ENCODE measurements at places on chromosomes 13 and 19.

- DNase-seq, result no peak
Measured at GRCh38 chr19:38274739-38275138, 10.4 kb downstream of the SPINT2 start.

DNA sequence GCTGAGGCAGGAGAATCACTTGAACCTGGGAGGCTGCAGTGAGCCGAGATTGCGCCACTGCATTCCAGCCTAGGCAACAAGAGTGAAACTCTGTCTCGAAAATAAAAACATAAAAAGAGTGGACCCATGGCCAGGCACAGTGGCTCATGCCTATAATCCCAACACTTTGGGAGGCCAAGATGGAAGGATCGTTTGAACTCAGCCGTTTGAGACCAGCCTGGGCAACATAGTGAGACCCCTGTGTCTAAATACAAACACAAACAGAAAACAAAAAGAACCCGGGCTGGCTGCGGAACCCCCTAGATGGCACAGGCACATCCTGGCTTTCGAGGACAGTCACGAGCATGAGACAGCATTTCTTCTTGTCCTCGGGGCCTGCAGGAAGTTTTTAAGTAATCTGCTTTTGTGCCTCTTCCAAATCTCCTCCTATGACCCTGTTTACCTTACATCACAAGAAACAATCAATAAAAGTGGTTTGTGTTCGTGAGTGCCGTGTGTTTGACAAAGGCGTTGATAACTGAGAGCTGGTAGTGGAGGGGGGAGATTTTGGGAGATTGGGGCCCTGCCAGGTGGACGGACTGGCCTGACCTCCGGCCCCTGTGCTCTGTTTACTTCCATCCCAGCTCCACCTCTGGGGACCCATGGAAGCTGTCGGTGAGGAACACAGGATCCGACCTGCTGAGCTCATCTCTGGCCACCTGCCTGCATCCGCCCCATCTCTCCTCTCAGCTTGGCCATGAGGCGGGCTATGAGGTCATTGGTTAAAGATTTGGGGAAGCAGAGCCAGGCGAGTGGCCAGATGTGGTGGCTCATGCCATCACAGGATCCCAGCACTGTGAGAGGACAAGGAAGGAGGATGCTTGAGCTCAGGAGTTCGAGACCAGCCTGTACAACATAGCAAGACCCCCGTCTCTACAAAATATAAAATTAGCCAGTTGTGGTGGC lies 5.9 kb upstream of the GDF15 start:
- peak; percentile 75 for DNase-seq

- DNase-seq, result no peak
Measured at GRCh38 chr19:38583219-38583984, 34.4 kb downstream of the MAP4K1 start.

DNA sequence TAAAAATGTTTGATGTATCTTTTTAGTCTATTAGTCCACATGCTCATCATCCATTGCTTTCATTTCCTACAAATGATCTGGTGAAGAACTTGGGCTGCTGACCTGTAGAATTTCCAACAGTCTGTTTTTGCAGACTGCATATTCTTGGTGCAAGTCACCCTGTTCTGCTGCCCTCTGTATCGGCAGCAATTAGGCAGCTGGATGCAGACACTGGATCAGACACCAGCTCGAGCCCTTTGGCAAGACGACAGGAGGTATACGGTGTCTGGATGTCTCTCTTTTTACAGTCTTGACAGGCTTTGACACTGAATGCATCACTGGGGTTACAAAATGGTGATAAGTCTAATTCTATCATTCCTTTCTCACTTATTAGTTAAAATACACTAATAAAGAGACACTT lies 21.8 kb downstream of the MTRF1 start:
- DNase-seq, result no peak

DNA sequence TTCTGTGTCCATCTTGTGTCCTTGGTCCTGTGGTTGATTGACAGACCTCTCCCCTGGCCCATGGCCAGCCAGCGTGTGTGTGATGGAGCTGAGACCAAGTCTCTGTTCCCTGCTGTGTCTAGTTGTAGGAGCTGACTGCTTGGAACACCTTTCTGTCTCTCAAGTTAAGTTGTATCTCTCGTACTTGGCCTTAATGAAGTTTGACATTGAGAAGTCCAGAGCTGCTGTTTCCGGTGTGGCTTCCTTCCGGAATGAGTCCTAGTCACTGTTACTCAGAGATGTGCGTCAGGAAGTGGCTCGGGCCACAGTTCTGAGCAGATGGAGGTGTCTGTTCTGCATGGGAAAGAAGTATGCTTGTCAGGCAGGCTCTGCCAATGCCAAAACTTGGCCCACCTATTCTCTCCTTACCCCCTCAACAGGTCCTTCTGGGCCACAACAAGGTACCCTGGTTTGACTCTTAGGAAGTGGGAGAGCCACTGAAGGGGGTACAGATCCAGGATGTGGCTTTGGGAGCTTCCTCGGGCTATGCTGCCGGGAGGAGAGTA lies 54.3 kb downstream of the GATAD2A start:
- no peak for DNase-seq

- DNase-seq, result no peak
Measured at GRCh38 chr19:15210323-15210781, 9.6 kb upstream of the NOTCH3 start.

DNA sequence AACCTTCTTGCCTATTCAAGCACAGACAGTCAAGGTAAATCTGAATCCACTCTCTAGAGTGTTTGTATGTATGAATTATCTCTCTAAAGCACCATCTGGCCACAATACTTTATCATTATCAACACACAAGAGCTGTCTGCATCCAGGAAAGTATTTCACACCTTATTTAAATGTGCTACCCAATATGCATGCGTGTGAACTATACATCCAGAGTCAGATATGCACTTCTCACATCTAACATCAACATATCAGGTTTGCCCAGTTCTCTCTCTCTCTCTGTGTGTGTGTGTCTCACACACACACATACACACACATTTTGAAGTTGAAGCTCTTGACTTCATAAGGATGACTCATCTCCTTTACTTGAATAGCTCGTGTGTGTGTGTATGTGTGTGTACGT lies 697.5 kb upstream of the PCDH20 start:
- no peak for DNase-seq

DNA sequence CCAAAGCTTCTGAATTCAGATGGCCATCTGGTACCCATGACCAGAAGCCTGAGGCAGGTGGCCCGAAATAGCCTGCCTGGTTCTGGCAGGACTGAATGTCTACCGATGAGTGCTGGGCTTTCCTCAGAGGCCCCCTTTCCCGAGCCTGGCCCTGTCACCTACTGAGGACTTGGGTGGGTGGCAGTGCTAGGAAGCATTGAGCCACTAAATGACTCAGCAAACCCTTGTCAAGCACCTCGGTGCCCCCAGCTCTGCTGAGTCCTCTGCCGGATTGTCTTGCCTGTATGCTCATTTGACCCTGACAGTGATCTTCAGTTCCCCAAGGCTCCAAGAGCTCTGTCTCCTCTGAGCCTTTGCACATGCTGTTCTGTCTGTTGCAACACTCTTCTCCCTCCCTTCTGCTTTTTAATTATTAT lies 17.9 kb downstream of the PPP1R37 start:
- no peak for DNase-seq

DNA sequence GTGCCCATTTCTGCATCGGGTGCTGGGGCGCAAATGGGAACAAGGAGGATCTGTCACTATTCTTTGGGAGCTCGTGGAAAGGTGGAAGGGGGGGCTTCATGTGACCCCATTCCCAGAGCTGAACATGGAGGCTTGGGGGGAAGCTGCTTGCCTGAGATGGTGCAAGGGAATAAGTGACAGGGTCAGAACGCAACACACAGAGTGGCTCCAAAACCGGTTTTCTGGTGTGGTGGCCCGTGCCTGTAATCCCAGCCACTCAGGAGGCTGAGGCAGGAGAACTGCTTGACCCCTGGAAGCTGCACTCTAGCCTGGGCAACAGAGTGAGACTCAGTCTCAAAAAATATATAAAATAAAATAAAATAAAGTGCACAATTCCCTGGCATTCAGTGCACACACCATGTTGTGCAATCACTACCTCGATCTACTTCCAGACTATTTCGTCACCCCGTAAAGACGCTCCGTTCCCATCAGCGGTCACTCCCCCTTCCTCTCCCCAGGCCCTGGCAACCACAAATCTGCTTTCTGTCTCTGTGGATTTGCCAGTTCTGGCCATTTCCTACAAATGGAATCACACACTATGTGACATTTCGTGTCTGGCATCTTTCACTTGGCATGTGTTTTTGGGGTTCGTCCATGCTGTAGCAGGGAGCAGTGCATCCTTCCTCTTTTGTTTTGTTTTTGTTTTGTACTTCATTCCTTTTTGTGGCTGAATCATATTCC lies 18.2 kb upstream of the COMP start:
- no peak for DNase-seq

DNA sequence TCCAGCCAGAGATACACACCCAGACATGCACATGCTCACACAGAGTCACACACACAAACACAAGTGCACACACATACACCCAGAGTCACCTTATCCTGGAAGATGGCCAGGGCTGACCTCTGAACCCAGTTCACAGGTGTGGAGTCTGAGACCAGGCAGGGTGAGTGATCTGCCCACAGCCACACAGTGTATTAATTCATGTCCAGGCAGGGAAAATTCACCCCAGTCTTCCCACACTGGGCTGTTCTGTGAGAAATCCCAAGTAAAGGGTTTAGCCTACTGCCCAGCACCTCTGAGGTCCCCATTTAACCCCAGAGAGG lies 2.0 kb downstream of the POU2F2 start:
- DNase-seq, result no peak

GRCh38 chr13:109412283-109412901 lies 374.0 kb downstream of the IRS2 start:
- peak; percentile 91 for DNase-seq

DNA sequence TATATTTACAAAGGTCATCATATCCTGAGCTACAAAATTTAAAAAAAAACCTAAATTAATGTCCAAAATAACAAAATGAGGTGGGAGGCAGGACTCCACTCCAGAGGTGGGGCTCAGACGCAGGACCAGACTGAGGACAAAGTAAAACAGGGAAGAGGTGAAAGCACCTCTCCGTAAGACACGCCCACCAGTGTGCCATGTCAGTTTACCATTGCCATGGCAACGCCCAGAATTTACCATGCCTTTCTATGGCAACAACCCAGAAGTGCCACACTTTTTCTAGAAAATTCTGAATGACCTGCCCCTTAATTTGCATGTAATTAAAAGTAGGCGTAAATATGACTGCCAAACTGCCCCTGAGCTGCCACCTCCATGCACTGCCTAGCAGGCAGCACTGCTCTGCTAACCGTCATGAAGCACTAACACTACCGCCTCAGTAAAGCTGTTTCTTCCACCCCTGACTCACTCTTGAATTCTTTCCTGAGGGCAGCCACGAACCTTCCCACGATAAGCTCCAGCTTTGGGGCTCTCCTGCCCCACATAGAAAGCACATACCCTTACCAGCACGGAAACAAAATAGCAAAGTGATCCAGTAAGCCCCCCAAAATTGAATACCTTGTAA lies 22.3 kb upstream of the PDCD5 start:
- no peak for DNase-seq

- DNase-seq, result no peak
Measured at GRCh38 chr13:24497742-24498141, 14.8 kb downstream of the PARP4 start.

GRCh38 chr13:41960211-41960636 lies 685 bp downstream of the VWA8 start:
- no peak for DNase-seq

GRCh38 chr13:113724016-113724758 lies 34.8 kb upstream of the TMEM255B start:
- DNase-seq, result no peak

- DNase-seq, result peak; percentile 8
Measured at GRCh38 chr13:29594303-29594709, 1.2 kb downstream of the SLC7A1 start.

GRCh38 chr19:51251468-51251820 lies 564 bp downstream of the SIGLECL1 start:
- DNase-seq, result no peak

DNA sequence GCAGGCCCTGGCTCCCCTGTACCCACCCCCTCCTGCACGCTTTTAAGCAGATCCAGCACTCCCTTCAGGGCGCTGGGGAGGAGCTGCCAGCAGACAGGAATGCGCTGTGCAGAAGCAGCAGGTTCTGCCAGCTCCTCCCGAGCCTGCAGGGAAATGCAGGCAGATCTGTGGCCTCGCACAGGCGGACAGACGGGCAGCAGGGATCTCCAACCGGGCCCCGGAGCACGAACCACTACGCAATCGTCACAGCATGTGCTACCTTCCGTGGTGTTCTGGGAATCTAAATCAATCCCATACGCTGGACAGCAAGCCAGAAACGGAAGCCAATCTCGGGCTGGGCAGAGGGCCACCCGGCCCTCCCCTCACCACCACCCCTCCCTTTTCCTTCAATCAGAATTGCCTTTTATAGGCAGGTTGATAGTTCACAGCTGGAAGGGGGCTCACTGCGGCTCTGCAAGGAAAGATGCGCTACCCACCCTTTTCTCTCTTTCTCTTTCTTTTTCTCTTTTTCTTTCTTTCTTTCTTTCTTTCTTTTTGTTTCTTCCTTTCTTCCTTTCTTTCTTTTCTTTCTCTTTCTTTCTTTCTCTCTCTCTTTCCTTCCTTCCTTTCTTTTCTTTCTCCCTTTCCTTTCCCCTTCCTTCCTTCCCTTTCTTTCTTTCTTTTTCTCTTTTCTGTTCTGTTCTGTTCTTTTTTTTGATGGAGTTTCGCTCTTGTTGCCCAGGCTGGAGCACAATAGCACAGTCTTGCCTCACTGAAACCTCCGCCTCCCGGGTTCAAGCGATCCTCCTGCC lies 99.9 kb downstream of the GNG7 start:
- DNase-seq, result no peak

- DNase-seq, result no peak
Measured at GRCh38 chr19:35105411-35106290, 10.0 kb upstream of the FXYD3 start.

- no peak for DNase-seq
Measured at GRCh38 chr13:45721203-45721731, 19.1 kb downstream of the CBY2 start.

GRCh38 chr13:61286148-61286745 lies 129.4 kb downstream of the PCDH20 start:
- DNase-seq, result no peak

GRCh38 chr13:77359171-77359570 lies 32.3 kb upstream of the MYCBP2 start:
- DNase-seq, result no peak

- DNase-seq, result no peak
Measured at GRCh38 chr19:3412066-3412465, 45.7 kb downstream of the NFIC start.

- peak; percentile 84 for DNase-seq
Measured at GRCh38 chr19:43532571-43532961, 422 bp upstream of the ZNF575 start.
